Chondrocyte (in vitro differentiated cells): ENCODE measurements at places on chromosomes 12 and 14.
A peak's percentile ranks its signal among the peaks of the same experiment; 100 is the strongest.

- peaks cover 5% of the 10 kb centered on the region for H3K4me1 ChIP-seq
- peaks cover 12% of the 10 kb centered on the region for H3K36me3 ChIP-seq
- no peak for DNase-seq
- H3K27me3 ChIP-seq: no peaks in the 10 kb centered on the region
- no peak overlapping the region for H3K4me3 ChIP-seq
Measured at GRCh38 chr12:113369391-113369985, 11.1 kb downstream of the PLBD2 start.

DNA sequence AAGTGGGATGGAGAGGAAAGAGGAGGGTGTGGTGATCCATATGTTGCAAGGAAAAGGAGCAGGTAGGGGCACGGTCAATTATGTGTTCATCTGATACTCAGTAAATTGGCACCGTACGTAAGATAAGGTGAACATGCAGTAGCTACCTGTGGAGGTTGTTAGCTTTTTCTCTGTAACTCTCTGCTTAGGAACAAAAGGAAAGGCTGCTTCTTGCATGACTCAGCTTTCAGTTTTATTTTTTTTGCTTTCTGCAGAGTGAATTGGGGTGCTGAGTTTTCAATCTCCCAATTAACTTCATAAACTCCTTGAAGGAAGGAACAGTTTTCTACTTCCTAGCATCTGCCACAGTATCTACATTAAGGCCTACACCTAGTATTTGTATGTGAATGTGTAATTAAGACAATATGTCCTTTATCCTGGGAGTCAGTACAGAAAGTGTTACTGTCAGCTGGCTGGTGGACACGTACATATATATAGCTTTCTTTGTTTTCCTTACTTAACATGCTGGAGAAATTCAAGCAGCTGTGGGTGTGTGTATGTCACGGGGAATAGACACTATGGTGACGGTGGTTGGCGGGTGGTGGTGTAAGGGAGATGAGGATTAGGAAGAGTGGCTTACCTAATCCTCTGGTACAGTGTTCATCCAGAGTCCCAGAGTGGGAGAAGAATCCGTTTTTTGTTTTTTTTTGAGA is 40.1 kb upstream of the WNK1 start:
- H3K36me3 ChIP-seq: no peaks in the 10 kb centered on the region
- DNase-seq: no peak
- peaks cover 22% of the 10 kb centered on the region for H3K4me1 ChIP-seq

DNA sequence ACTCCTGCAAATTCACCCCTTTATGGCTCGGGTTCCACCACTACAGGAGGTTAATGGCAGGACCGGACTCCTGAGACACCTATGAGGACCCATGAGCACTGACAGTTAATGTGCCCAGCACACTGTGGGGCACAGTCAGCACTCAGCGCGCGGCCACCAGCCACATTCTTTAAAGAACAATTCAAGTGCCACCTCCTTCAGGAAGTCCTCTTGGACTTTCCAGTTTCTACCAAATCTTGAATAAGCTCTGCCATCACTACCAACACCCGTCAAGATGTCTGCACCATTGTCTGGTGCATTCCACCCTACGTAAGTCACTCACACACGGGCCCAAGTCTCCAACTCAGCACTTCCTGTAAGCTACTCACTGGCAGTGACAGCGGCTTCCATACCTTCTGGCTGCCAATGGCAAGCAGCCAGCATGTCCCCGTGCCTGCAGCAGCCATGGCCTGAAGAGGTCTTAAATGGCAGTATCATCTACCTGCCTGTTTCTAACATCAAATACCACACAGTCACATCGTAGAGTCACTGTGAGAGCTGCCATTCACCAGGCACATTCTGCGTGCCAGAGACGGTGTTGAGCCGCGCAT is 48.5 kb downstream of the CDC42BPB start:
- DNase-seq: no peak
- H3K4me3 ChIP-seq: no peak overlapping the region
- peaks cover 29% of the 10 kb centered on the region for H3K4me1 ChIP-seq
- H3K27ac ChIP-seq: peak overlapping the region; percentile 74
- no peaks in the 10 kb centered on the region for H3K27me3 ChIP-seq

DNA sequence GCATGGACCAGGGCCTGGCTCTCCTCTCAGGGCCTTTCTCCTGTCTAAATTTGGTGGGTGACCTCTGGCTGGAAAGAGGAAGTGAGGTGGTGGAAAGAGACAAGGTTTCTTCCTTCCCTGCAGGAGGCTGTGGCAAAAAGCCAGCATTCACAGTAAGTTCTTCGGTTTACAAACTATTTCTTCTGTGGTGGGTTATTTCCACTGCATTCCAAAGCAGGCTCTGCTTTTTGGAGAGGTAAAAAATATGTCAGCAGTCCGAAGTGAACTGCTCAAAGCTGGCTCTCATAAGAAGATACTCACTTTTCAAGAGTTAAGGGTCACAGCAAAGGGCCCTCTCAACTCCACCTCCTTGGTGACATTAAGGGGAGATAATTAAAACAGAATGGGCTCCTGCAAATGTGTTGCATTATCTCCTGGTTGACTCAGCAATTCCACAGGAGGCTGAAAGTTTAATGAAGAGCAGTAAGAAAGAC is 48.9 kb upstream of the POC1B start:
- no peak overlapping the region for H3K4me3 ChIP-seq
- peak overlapping the region; percentile 55 for H3K27ac ChIP-seq
- H3K36me3 ChIP-seq: no peaks in the 10 kb centered on the region
- H3K4me1 ChIP-seq: peaks cover 38% of the 10 kb centered on the region
- H3K27me3 ChIP-seq: no peaks in the 10 kb centered on the region

GRCh38 chr14:70188659-70189455 is at the start of gene SLC8A3:
SLC8A3 (minus strand) TSS chr14:70188951; CDS start chr14:70168422, 20,529 bp downstream.
- H3K36me3 ChIP-seq: no peaks in the 10 kb centered on the region
- no peak within 1 kb of the TSS for H3K27ac ChIP-seq
- peaks cover 34% of the 10 kb centered on the region for H3K27me3 ChIP-seq
- no peak for DNase-seq

DNA sequence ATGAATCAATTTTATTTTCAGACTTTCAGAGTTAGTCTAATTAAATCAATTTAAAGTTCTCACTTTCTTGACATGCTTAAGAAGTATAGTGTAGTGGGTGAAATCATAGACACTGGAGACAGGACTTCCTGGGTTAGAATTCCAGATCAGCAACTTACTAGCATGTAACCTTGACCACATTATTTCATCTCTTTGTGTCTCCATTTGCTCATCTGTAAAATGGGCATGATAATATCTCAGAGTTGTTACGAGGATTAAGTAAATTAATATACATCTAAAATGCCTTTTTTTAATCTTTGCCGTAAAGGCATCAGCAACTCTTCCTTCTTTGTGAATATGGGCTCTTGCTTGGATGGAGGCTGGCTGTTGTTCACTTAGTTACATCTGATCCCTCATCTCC is 1.3 kb upstream of the ERGIC2 start:
- no peak for DNase-seq
- no peak overlapping the region for H3K27ac ChIP-seq
- peaks cover 28% of the 10 kb centered on the region for H3K4me1 ChIP-seq
- H3K27me3 ChIP-seq: no peaks in the 10 kb centered on the region
- H3K36me3 ChIP-seq: no peaks in the 10 kb centered on the region

- peaks cover 4% of the 10 kb centered on the region for H3K36me3 ChIP-seq
- DNase-seq: no peak
- no peak overlapping the region for H3K27ac ChIP-seq
- no peak overlapping the region for H3K4me3 ChIP-seq
- peaks cover 35% of the 10 kb centered on the region for H3K4me1 ChIP-seq
Measured at GRCh38 chr12:87425942-87426554, 603.2 kb downstream of the C12orf50 start.

DNA sequence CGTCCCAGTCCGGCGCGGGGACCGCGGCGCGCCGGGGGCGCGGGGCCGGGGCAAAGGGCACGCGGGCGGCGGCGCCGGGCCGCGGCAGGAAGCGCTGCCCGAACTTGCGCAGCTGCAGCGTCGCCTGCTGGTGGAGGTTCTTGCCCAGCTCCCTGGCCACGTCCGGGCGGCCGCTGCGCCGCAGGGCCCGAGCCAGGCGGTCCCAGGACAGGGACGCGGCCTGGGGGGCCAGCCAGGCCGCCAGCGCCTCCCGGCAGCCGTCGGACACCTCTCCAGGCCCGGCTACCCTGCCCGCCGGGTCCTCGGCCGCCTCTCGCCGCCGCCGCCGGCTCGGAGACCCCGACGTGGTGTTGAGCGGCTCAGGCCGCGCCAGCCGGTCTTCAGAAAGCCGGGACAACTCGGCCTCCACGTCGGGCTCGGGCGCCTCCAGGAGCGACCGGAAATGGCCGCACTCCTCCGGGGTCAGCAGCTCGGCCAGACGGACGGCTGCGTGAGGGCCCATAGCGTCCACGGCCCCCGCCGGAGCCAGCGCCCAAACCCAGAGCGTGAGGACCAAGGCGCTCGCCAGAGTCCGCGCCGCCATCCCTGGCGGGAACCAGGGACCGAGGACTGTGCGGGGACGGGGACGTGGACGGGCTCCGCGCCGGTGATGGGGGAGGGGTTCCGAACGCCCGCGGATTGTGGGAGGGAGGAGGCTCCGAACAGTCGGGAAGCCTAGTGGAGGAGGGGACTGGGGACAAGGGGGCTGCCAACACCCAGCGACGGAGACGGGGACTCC is 34.0 kb downstream of the FIGNL2 start:
- H3K36me3 ChIP-seq: no peaks in the 10 kb centered on the region
- H3K27me3 ChIP-seq: no peaks in the 10 kb centered on the region
- no peak overlapping the region for H3K27ac ChIP-seq
- peak overlapping the region; percentile 57 for H3K4me3 ChIP-seq

DNA sequence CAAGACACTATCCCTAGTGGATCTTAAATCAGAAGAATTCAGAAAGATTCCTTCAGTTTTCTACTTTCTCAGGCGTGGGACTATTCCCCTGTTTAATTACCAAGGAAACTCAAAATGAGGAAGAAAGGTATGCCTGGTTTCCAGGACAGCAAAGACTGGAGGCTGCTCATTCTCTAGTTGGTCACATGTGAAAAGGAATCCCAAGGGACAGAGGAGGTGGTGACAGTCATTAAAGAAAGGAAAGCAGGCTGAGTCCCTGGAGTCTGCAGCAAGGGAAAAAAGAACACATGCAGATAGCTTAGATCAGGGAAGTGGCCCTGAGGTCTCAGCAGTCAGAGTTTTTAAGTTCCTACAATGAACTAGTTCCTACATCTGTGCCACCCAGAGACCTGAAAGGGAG is 165.4 kb upstream of the CCDC198 start:
- no peaks in the 10 kb centered on the region for H3K36me3 ChIP-seq
- H3K27me3 ChIP-seq: peaks cover 3% of the 10 kb centered on the region
- no peak overlapping the region for H3K4me3 ChIP-seq

DNA sequence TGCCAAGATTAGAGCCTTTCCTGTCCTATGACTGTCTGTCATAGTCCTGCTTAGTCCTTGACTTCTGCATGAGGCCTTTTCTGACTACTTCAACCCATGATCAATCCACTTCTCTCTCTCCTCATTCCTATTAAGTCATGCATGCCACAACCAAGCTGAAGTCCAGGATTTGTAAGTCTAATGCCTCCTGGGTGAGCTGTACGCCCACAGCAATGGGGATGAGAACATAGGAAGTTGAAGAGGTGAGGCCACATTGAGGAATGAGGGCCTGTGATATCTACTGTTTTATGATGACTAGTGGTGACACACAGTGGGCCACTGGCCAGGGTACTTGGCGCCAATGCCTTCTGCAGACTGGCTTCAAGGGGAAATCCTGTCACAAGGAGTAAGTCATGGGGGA is 994.1 kb upstream of the TMEM132C start:
- H3K27me3 ChIP-seq: peaks cover 17% of the 10 kb centered on the region
- DNase-seq: no peak
- H3K4me1 ChIP-seq: no peaks in the 10 kb centered on the region
- H3K36me3 ChIP-seq: no peaks in the 10 kb centered on the region

DNA sequence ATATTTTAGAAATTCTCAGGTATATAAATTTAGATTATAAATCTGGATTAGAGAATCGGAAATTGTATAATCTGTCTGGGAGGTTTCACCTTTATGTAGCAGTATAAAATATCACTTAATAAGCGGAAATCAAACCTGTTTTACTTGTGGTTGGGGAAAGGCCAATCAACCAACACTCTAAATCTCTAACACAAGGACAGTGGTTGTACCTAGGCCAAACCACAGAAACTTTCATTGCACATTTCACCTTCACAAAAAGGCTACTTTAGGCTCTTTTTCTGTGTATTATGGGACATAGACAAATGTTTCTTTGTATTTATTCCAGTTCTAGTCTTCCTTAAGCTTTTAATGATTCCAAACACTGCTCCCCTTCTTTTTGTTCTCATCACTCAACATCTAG is 19.8 kb downstream of the ERH start:
- H3K36me3 ChIP-seq: peaks cover 31% of the 10 kb centered on the region
- no peaks in the 10 kb centered on the region for H3K4me1 ChIP-seq
- DNase-seq: no peak
- H3K27me3 ChIP-seq: no peaks in the 10 kb centered on the region

DNA sequence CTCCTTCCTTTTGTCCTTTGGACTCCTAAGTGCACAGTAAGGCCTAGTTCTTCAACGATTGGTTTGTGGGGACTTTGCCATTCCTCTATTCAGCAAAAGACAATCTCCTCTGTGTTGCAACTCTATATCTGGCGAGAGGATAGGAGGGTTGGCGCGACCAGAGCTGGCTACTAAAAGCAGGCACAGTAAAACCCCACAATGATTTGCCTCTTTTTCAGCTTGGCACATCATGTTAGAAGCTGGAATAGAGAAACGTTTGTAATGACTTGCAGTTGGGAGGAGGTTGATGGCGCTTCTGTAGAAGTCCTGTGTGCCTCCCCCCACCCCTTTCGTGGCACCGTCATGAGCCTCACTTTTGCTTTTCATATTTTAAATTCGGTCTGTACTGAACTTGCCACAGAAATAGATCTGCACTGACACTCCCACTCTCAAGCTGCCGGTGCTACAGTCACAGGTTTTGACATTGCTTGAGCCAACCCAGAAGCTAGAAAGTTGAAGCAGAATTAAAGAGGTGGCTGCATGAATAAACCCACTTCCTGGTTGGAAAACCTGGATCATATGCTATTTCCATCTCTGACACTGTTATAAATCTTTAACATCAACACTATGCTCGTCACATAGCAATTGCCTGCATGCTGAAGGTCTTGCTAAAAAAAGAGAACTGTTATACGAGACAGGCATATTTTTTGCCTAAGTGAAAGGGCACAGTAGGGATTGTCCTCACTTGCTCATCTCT is 315.3 kb upstream of the PRICKLE1 start:
- H3K27me3 ChIP-seq: no peaks in the 10 kb centered on the region
- H3K4me1 ChIP-seq: peaks cover 8% of the 10 kb centered on the region
- no peak for DNase-seq
- no peak overlapping the region for H3K4me3 ChIP-seq
- H3K36me3 ChIP-seq: no peaks in the 10 kb centered on the region

- H3K27ac ChIP-seq: peak overlapping the region; percentile 76
- H3K36me3 ChIP-seq: no peaks in the 10 kb centered on the region
- no peaks in the 10 kb centered on the region for H3K27me3 ChIP-seq
- DNase-seq: no peak
Measured at GRCh38 chr12:110266980-110267620, 13.9 kb upstream of the ATP2A2 start.
